Stimulated activated CD8-positive, alpha-beta memory T cell treated with anti-CD3 and anti-CD28 coated beads, Interleukin-2, amount 100 ng/mL, for 1 hour (primary cell): ENCODE measurements at places on chromosomes 12 and 14.

GRCh38 chr14:31096255-31096654, 70.1 kb upstream of the STRN3 start:
- DNase-seq, result no peak

DNA sequence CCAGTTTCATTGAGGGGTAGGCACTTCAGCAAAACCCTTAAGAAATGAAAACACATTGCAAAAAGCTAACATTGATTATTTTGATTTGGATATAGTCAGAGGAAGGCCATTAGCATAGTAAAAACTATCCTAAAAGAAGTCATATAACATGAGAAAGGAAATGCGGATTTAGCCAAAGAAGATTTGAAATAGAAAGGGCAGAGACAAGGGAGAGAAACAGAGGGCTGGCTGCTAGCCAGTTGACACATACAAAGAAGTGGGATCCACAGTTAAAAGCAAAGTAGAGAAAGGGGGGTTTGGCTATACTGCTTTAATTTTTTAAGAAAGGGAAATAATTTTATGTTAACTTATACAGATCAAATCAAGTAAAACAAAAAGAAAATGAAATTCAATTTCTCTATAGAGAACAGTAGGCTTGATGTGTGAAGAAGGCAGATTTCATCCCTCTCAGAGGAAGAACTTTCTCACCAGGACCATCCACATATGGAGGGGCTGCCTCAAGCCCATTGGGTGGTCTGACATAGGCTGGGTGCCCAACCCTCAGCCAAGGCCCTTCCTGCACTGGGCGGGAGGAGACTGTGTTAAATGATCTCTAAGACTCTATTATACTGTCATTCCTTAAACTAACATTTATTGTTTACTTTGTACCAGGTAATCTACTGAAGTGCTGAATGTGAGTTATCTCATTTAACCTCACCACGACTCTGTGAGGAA, 420.3 kb downstream of the CCDC91 start:
- no peak for DNase-seq

GRCh38 chr14:63986789-63987533, 134.2 kb downstream of the SYNE2 start:
- DNase-seq, result no peak

GRCh38 chr14:65224799-65225198, 122.5 kb upstream of the MAX start:
- DNase-seq, result no peak

GRCh38 chr14:71488703-71489191, 443.5 kb upstream of the RGS6 start:
- no peak for DNase-seq

DNA sequence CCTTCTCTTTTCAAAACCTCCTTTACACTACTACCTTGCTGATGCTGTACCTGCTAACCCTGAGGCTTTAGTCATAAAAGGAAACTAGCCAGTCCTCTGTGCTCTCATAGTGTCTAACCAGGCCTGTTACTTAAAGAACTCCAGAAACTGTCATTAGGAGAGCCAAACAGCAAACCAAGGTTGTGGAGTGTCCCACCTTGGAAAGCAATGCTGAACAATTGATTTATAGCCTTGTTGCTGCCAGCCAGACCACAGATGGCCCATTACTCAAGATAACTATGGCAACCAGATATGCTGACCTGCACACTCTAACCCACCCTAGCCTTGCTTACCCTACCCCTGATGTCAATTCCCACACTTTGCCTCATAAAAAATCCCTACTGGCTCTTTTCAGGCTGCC, 26.5 kb upstream of the BCAT1 start:
- no peak for DNase-seq

DNA sequence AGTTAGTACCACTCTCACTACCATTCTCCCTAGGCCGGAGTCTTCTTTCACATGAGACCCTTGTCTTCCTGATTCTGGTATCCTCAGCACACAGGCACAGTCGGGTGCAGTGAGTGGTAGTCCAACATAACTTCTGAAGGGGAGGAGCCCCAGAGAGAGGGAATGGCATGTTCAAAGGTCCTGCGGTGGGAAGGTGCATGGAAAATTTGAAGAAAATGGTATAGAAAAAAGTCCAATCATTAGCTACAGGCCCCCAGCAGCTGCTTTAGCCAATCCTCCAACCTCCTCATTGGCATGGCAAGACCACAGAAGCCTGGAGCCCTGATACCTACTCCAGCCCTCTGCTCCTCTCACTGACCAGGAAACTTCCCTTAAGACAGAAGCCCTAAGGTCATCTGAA, 96.6 kb downstream of the ZFP36L1 start:
- DNase-seq, result no peak

DNA sequence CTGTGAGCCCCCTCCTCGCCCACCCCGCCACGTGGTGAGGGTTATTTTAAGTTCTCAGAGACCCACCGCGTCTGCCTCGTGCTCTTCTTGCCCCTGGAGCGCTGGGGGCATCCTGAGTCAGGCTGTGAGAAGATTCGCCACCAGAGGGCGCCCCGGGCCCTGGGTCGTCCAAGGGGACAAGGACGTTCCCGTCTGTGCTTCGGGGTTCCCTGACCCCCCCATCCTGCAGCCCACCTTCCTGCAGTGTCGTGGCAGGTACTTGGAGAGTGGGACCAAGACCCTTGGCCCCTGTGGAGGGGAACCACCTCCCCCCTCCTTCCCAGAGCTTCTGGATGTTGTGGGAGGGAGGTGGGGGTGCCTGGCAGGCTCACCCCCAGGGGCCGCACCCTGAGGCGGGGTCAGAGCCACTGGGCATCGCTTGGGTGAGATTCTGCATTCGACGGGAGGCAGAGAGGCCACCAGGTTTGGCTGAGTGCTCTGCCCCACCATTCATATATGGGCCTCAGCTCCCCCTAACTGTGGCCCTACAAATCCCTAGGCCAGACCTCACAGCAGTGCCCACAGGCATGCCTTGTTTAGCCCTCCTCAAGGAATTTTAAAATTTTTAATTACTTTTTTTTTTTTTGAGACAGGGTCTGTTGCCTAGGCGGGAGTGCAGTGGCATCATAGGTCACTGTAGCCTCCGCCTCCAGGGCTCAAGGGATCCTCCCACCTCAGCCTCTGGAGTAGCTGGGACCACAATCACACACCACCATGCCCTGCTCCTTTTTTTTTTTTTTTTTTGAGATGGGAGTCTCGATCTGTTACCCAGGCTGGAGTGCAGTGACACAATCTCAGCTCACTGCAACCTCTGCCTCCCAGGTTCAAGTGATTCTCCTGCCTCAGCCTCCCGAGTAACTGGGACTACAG, 17.0 kb downstream of the RHOF start:
- DNase-seq, result peak; percentile 84

DNA sequence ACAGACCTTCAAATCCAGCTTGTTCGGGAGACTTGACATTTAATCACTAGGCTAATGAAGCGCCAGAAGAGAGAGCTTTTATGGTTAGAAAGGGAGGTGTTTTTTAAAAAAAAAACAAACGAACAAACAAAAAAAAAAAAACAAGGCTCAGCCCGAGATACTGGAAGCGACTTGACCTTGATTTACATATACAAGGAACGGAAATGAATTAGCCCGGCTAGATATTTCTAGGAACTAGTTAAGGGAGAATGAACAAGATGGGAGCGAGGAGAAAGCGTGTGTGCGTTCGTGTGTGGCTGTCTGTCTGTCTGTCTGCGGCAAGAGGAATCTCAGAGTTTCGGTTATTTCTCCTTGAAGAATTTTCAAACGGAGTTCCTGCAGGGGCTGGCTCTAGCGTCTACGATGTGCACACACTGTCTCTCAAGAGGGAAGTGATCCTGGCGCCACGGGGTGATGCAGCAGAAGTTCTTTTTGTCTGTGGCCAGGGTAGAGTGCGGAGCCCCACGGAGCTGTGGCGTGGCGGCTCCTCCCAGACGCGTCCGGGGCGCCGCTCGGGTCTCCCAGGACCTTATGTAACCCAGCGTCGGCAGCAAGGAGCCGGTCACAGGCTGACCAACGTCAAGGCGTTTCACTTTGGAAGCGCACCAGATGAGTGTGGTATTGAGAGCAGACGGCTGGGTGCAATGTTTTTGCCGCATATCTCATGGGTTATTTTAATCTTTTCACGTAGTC, 18.8 kb downstream of the SOCS2 start:
- DNase-seq, result no peak

DNA sequence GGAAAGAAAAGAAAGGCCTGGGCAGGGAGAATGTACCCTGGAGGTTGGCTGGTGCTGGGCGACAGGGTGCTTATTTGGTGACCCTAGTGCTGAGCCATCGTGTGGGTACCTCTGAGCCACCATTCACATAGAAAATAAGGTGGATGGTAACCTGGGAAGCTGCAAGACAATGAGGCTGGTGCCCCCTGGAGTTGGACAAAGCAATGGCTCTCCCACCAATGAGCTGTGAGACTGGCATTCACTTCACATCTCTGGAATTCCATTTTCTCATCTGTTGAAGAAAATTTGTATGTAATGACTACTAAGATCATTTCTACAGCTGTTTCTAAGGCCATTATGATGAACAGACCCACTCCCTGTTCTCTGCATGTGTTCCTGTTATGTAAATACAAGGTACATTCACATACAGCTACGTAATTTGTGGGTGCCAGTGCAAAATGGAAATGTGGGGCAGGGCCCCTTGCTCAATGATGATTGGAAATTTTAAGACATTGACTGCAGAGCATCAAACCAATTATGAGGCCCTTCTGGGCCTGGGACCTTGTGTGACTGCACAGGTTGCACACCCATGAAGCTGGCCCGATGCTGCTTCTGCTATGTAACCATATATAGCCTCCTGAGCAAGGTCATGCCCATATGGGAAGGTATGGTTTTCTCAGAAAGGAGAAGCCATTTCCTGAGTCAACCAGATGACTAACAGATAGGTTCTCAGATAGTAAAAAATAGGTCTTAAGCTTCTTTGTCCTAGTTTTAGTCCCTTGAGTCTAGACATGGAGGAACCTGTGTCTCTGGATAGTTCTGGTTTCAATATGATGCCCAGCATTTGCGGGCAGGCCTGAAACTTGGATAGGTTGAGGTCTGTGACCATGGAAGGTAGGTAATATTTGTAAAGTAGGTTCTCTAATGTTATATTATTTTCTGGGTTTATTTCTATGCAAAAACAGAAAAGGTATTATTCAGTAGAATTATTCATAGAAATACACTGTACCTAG, 63.4 kb upstream of the IGF1 start:
- DNase-seq, result no peak

DNA sequence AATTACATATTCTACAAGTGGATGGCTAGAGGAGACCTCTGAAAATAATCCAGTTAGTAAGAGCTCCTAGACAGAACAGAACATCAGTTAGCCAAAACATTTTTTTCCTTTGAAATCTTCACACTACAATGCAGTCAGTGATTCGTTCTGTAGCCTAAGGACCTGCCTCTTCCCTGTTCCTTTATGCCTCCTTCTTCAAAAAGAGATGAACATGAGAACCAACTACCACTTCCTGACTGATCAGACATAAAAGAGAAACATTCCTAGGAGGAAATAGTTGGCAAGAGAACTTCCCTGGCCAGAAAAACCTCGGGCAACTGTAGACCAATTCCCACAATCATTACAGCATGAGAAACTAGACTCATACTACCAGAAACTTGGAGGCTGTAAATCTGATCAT, 29.4 kb downstream of the ITPR2 start:
- DNase-seq, result no peak

DNA sequence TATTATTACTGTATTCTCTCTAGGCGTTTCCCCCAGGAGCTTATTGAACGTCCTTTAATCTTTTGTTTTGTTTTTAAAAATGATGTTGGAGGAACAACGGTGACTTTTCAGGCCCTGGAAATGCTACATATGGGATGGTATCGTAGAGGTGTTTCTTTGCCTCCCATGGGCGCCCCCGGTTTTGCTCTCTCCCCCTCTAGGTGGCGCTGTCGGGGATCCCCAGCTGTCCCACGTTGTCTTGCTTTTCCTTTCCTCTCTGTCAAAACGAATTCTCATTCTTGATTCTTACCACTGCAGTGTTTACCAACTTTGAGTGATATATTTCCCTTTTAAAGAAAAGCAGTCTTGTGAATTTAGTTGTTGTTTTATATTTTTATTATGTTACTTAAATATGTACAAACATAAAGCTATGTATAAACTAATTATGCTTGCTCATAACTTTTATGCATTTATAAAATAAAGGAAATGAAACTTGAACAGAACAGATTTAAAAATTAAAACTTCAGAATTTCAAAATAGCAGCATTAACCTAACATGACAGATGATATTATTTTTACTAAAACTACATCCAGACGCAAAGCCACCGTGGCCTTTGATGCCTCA, 171.9 kb downstream of the RGS6 start:
- DNase-seq, result peak; percentile 14

- no peak for DNase-seq
These were observed 14.4 kb downstream of the PAPLN start for GRCh38 chr14:73251516-73252215.

DNA sequence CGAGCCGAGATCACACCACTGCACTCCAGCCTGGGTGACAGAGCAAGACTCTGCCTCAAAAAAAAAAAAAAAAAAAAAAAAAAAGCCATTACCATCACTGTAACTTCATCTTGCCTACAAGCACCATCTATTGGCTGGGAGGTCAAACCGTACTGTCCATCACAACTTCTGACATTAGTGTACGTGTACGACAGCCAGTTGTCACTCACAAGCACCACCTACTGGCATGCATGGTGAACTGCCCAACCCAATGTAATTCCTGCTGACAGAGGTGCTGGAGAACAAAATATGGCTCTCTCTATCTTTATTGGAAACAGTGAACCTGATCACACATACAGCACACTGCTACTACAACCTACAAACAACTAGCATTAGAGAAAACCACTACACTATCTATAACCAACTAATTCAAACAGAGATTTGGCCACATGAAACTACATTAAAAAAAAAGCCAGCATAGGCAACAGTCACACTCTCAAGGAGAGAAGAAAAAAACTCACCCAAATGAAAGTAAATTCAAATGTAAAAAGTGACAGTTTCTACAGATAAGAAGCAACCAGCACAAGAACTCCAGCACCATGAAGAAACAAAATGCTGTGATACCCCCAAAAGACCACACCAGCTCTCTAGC, 82.3 kb downstream of the PUS7L start:
- DNase-seq, result no peak

GRCh38 chr12:115623764-115624334, 653.6 kb downstream of the MED13L start:
- DNase-seq, result no peak
